IMR-90 (cell line): ENCODE measurements at places on chromosomes 3 and 15. TPM values are rescaled to one million over a fixed set of nuclear protein-coding genes. Genes with fewer than 3 reads are reported as not detected.

Gene MITF
- 13.3 and 16.7 TPM in 2 replicates for total RNA-seq

DNA sequence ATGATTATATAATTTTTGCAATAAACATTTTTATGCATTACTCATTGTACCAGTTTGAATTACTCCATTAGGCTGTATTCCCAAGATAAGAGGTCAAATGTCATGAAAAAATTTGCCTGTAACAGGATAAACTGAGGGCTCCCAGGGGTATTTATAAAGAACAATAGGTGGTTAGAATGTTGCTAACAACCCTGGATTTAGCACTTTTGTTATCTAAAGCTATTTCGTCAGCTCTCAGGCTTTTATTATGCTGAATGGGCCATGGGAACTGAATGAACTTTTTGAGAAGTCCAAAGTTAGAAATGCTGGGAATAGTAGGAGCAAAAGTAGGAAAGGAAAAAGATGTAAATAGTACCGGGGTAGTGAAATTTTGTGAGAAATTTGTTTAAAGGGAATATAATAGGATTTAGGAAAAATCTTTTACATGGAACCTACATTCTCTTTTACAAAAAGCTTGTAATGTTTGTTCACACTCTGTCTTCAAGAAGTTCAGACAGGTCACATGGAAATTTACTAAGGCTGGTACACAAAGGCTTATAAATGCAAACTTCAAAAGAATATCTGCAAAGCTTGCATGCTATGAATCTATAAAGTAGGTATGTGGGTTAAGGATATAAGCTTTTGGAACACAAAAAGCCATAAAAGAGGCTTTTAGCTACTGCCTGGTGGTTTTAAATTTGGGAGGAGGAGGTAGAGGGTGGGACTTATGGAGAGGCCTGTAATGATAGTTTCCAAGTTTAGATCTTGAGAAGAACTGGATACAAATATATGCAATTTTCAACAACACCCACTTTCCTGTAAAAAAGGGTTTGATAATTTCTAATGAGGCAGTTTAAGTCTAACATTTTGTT lies 445.8 kb upstream of the NAALADL2 start:
- H3K36me3 ChIP-seq = no peaks in the 10 kb centered on the region
- DNase-seq = no peak
- no peaks in the 10 kb centered on the region for H3K27me3 ChIP-seq
- H3K4me1 ChIP-seq = 0 out of 2 replicates have a peak, but pooled peaks cover 2% of the 10 kb centered on the region
- no peak overlapping the region for H3K4me3 ChIP-seq
- H3K27ac ChIP-seq = no peak overlapping the region

DNA sequence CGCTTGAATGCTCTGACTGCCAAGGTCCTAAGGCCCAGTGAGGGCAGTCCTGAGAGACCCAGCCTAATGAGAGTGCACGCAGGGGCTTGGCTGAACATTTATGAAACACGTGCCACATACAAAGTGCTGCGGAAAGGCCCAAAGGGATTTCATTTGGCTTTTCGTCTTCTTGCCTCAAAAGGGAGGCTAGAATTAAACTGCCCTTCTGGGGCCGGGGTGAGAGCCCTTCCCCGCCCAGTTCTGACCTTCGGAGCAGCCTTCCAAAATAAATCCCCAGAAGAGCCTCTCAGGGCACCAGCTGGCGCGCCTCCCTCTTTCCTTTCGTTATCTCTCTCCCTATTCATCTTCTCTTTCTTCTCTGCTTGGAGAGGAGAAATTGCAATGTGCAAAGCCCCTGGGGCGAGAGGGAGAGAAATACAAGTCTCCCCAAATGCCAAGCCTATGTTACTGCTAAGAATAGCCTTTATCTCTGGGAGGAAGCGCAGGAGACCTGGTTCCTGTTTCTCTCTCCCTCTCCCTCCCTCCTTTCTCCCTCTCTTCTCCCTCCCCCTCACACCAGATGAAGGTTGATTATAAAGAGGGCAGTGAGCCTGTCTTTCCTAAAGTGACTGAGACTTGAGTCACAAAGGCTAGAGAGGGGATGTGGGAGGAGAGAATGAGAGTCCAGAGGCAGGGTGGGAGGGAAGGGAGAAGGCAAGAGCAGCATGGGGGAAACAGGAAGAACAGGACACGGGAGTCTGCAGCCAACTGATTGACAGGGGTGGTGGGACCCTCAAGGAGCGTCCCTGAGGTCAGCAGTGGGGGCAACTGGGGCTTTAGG lies 36.7 kb upstream of the NDUFB4 start:
- H3K4me3 ChIP-seq = peak overlapping the region; percentile 36
- H3K27ac ChIP-seq = peak overlapping the region; percentile 63
- H3K4me1 ChIP-seq = peaks cover 6% of the 10 kb centered on the region
- DNase-seq = peak; percentile 85
- H3K27me3 ChIP-seq = no peaks in the 10 kb centered on the region

DNA sequence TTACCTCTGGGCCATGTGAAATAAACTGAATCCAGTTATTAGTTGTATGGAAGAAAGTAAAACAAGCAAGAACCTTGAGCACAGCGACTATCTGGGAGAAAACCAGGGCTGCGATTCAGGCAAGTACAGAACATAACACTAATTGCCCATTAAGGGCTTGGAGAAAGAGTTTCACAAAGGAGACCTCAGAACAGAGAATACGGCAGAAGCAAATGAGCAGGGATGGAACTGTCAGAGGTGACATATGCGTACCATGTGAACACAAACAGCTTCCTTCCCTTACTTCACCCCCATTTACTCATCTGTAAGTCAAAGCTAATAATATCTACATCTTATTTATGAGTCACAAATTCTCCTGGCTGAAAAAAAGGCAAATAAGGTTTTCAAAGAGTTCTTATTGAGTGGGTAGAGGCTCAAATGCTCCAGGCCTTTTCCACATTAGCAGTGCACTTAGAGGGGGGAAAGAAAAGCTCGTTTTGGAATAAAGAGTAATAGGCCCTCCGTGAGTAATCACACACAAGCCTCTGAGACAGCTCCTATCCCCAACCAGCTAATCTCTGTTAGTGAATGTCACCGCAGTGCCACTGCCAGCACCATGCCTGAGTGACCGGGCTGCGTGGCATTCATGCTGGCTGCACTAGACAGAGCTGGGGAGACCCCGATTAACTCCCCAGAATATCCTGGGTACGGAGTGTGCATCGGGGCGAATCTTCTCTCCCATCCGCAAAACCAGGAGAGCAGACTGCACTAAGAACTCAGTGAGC lies 2.6 kb downstream of the PCSK6 start:
- H3K27me3 ChIP-seq = peaks cover 60% of the 10 kb centered on the region
- no peak overlapping the region for H3K4me3 ChIP-seq
- no peaks in the 10 kb centered on the region for H3K4me1 ChIP-seq
- no peaks in the 10 kb centered on the region for H3K36me3 ChIP-seq
- no peak for DNase-seq
- H3K27ac ChIP-seq = no peak overlapping the region

DNA sequence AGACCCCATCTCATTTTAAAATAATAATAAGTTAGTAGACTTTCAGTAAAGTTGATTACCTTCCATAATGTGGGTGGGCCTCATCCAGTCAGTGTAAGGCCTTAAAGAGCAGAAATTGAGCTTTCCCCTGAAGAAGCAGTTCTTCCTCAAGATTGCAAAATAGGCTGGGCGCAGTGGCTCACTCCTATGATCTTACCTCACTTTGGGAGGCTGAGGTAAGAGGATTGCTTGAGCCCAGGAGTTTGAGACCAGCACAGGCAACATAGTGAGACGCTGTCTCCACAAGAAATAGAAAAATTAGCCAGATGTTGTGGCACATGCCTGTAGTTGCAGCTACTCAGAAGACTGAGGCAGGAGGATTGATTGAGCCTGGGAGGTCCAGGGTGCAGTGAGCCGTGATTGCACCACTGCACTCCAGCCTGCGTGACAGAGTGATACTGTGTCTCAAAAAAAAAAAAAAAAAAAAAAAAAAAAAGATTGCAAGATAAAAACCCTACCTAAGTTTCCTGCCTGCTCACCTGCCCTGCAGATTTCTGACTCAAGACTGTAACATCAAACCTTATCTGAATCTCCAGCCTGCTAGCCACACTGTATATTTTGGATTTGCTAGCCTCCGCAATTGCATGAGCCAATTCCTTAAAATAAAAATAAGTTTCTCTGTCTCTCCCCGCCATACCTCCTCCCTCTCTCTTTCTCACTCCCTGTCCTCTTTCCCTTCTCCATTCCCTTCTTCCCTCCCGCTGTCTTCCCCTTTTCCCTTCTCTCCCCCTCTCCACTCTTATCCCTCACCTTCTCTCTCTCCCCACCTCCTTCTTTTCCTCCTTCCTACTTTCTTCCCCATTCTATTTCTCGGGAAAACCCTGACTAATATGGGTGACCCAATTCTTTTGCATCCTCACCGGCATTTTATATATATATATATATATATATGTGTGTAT lies 16.9 kb downstream of the KLHL18 start:
- DNase-seq = no peak
- no peaks in the 10 kb centered on the region for H3K27me3 ChIP-seq
- H3K4me1 ChIP-seq = 0 out of 2 replicates have a peak, but pooled peaks cover 1% of the 10 kb centered on the region
- H3K4me3 ChIP-seq = no peak overlapping the region
- no peak overlapping the region for H3K27ac ChIP-seq
